ENCODE measurements at places on chromosomes 11 and 22.

- DNase-seq: no peak
Observed at GRCh38 chr22:44293876-44294275, 18.9 kb downstream of the SHISAL1 start.

DNA sequence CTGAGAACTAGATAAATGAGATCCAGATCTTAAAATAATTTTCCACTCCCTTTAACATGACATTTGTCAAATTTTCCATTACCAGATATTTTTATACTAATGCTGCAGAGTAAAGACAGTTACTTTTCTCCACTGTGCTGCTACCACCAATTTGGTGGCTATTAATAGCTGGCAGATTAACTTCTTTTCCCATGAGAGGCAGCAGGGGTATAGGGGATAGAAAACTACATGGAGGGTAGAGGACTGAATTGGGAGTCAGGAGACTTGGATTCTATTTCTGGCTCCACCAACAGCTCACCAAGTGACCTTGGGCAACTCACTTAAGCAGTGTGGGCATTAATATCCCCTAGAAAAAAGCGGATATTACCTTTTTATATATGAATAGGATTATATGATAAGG lies 69.2 kb downstream of the KIF18A start:
- DNase-seq: no peak

- no peak for DNase-seq
Observed at GRCh38 chr11:20363149-20363499, 390 bp upstream of the HTATIP2 start.

DNA sequence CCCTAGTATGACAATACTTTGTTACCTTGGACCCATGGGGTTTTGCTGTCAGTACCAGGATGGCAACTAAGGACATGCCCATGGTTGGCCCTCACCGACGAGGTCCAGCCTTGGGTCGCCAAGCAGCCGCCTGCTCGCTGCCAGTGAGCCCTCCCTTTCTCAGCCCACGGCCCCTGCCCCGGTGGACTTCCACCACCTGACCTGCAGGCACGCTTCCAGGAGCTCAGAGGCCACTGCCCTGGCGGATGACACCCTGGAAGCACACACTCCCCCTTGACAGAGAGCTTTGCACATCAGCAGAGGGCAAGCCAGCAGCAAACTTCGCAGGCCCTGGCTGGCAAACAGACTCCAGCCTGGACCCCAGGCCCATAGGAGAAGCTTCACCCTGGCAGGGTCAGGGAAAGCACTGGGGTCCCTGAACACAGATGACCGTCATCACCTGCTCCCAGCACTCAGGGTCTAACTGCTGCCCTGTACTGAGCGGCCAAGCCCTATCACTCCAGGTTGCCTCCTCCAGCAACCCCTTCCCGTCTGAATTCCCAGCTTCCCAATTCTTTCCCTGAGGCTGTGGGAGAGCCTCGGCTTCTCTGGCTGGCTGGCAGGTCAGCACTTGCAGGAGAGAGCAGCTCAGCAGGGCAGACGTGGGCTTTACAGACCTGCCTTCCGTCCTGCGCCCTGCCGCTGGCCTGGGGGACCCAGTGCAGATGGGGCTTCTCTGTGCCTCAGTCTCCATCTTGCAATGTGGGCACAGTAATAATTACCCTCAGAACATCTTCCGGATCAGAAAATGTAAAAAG lies 2.7 kb upstream of the PPARA start:
- no peak for DNase-seq

- DNase-seq: no peak
Observed at GRCh38 chr11:111469200-111469599, 43.0 kb downstream of the BTG4 start.

DNA sequence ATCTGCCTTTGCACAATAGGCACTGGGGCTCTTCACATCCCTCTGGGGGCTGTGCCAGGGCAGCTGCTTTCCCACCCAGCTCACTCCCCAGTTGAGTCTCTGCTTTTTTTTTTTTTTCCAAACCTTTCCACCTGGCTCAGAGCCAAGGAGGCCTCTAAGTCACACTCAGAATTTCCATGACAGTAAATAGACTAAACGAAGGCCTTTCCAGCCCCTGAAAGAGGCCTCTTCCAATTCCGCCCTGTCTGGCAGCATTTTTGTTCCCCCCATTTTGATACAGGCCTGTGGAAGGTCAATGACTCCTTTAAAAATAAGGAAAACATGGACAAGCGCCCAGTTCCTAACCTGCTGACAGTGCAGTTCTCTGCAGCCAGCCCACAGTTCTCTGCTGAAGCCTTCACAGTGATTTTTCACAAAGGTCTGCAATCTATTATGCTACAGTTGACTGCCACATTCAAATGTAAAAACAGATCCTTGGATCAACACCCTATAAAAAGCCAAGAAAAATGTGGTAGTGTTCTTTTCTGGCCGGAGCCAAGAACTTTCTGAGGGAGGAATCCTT lies 107.5 kb upstream of the SESN3 start:
- DNase-seq: no peak
